Stimulated activated CD8-positive, alpha-beta memory T cell treated with anti-CD3 and anti-CD28 coated beads, Interleukin-7, amount 100 ng/mL, for 1 hour (primary cell): ENCODE measurements at places on chromosomes 12 and 14.

DNA sequence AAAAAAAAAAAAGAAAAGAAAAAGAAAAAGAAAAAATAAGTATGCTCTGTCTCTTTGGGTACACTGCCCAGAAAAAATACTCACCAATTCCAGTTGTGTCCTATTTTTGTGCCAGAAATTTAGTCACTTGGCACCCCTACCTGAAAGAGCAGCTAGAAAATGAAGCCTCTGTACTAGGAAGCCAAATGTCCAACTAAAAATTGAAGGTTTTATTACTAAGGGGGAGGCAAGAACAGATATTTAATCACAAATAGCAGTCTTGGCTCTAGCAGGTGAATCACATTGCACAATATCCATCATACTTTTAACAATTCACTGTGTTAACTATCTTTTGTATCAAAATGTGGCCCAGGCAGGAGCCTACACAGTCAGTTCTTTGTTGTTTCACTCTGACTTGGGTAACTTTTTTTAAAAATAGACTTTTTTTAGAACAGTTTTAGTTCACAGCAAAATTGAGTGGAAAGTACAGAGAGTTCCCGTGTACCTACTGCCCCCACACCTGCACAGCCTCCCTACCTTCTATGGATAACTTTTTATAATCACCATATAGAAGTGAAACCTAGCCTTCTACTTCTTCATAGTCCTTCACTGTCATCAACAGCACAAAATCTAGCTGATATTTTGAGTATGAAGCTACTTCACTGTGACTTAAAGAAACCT is 87.1 kb upstream of the ATF7IP start:
- DNase-seq = no peak

DNA sequence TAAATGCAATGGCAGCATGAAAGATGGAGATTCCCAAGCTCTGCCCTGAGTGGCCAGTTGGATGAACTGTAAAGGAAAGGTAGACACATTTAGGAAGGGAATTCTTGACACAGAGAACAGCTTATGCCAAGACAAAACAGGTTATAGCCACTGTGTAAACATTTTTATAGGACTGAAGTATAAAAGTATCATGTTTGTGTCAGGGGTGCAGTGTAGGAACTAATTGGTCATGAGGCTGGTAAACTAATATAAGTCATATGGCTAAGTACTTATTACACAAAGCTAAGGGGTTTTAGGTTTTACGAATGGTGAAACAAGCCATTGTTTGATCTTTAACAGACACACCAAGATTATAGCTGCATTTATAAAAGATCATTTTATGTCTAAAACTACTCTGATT is 207.7 kb upstream of the SLC16A7 start:
- DNase-seq = no peak

DNA sequence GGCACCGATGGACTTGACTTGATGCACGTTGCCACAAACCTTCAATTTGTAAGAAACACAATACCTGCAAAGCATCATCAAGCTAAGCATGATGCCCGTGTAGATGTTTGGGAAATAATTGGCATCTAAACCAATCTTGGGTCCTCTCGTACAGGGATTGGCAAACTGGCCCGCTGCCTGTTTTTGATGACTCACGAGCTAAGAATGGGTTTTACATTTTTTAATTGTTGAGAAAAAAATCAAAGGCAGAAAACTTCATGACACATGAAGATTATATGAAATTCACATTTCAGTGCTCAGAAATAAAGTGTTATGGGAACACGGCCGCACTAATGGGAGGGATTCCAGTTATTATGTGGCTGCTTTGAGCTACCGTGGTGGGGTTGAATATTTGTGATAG is 10.9 kb downstream of the MTA1 start:
- DNase-seq = no peak

DNA sequence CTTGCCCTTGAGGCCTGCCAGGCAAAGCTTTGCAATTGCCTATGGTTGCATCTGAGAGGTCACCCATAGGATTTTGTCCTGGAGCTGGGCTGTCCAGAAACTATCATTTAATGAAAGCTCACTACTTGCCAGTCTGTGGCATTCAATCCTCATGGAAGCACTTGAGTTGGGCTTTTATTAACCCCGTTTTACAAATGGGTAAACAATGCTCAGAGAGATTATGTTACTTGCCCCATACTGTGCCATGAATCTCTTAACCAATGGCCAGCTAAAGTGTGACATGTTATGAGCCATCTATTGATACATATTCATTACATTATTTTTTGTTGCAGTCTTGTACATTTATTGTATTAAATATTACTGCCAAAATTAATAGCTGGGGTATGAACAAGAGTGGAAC is 35.9 kb downstream of the PDZRN4 start:
- DNase-seq = no peak

DNA sequence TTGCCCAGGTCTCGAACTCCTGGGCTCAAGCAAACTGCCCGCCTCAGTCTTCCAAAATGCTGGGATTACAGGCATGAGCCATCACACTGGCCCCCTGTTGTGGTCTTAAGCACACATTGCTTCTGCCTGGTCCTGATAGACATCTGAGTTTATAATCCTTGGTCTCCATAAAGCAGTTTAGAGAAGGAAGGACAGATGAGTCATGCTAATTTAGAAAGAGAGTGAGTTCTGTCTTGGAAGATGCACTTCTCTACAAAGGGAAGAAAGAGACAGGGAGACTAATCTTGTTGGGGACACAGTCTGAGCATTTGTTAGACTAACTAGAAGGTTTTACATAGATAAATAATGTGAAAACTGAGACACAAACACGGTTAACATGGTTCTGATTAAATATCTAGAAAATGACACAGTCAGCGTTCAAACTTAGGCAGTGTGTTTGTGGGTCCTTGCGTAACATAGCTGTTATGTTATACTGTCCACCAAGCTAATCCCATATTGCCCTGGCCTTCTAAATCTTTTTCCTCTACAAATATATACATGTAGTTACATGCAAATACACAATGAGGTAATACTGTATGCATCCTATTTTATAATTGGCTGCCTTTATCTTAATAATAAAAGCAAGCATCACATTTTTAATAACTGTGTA is 31.0 kb downstream of the SAMD4A start:
- no peak for DNase-seq

DNA sequence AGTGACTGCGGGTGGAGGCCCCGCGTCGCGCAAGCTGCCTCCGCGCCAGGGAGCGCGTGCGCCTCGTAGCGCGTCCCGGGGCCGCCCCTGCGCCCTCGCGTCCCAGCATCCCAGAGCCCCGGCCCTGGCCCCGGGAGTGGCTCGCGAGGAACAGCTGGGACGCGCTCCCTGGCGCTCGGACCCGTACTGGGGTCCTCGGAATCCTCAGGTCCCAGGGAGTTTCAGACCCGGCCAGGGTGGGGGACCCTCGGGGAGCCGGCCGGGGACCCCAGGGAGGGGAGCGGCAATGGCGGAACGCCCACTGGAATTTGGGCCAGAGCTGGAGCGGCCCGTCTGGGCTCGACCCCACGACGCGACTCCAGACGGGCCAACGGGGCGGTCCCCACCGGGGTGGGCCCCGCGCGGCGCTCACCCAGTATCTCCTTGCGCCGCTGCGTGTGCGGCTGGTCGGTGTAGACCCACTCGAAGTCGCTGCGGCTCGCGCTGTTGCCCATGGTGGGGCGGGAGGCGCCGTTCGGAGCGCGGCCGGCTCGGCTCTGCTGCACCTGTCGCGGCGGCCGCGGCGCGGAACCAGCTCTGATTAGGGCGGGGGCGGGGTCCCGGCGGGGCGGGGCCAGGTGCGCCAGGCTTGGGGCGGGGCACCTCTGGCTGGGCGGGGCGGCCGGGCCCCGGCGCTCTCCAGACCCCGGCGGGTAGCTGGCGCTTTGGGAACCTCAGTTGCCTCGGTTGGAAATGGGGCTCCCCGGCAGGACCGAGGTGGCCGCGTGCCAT is at the start of gene DEGS2:
Gene DEGS2 (minus strand): TSS at position 552 of the 771 bp plus-strand sequence. CDS start 58 bp downstream, at position 494.
- peak; percentile 28 for DNase-seq

DNA sequence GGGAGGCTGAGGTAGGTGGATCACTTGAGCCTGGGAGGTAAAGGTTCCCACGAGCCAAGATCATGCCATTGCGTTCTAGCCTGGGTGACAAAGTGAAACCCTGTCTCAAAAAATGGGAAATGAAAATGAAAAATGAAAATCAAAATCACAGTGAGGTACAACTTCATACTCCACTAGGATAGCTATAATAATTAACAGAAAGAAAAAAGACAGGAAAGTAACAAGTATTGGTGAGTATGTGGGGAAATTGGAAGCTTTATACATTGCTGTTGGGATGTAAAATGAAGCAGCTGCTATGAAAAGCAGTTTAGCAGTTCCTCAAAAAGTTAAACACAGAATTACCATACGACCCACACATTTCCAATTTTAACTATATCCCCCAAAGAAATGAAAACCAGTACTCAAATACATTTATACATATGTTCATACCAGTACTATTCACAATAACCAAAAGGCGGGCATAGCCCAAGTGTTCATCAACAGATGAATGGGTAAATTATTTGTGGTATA is 22.2 kb downstream of the SGPP1 start:
- DNase-seq = no peak
